ENCODE measurements at places on chromosomes 7 and 10.

GRCh38 chr10:19483421-19483820 is 332.8 kb upstream of the PLXDC2 start:
- no peak for DNase-seq

- DNase-seq = no peak
Observed at GRCh38 chr10:7826971-7827370, 8.7 kb downstream of the TAF3 start.

DNA sequence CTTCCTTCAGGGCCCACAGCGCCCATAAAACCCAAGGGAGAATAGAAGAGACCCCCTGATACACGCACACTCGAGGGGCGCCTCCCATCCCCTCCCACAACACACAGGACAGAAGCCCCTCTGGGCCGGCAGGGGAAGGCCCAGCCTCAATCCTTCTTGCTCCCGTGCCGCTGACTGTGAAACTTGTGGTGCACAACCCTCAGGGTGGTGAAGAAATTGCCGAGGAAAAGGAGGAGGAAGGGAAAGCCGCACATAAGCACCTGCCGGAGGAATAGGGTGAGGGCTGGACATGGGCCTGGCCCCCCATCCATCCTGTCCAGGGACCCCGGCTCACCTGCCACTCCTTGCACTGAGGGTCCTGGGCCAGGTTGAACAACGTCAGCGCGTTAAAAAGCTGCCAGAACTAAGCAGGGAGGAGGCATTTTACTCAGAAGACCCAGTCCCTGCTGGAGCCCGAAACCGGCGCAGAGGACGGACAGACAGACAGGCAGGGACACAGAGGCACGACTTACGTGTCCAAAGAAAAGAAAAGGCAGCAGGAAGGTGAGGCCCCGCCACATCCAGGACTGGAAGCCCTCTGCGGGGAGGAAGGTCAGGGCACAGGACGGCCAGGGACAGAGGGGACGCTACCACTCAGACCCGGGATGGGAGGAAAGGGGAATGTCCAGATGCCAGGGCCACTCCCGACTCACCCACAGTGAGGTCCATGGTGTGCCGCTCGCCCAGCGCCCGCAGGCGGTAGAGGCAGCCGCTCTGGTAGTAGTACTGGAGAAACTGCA is 7.2 kb downstream of the TMEM120A start:
- no peak for DNase-seq

GRCh38 chr10:78170026-78170475 is 136.4 kb downstream of the RPS24 start:
- no peak for DNase-seq

DNA sequence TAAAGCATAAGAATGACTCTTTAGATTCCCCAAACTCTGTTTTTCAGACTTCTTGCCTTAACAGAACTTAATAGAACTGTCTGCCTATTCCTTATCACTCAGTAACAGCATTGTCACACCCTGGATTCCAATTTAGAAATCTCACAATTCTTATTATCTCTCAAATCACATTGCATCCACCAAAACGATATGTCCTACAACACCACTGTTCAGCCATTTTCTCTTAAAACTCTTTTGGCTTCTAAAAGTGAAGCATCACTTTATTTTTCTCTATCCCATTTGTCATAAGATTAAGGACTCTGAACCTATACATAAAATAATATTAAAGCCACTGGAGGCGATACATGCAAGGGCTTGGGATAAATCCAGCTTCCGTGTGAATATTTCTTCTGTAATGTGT is 1.2 kb upstream of the CPED1 start:
- no peak for DNase-seq

DNA sequence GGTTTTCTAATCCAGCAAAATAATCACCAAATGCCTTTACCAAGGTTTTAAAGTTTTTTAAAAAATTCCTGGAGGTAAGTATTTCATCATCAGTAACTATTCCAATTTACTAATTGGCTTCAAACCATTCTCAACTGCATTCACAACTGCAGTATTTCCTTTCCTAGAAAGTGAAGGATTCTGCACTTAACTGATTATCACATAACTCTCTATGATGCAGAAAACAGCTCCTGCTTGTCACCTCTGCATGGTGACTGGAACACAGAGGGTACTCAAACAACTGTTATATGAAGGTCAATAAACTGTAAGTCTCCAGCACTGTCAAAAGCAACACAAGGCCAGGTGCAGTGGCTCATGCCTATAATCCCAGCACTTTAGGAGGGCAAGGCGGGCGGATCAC is 42.6 kb downstream of the SRPK2 start:
- no peak for DNase-seq

GRCh38 chr7:18565337-18565736 is 69.8 kb downstream of the HDAC9 start:
- DNase-seq = no peak

- DNase-seq = no peak
Observed at GRCh38 chr10:14611968-14612693, 162.6 kb downstream of the FAM107B start.

DNA sequence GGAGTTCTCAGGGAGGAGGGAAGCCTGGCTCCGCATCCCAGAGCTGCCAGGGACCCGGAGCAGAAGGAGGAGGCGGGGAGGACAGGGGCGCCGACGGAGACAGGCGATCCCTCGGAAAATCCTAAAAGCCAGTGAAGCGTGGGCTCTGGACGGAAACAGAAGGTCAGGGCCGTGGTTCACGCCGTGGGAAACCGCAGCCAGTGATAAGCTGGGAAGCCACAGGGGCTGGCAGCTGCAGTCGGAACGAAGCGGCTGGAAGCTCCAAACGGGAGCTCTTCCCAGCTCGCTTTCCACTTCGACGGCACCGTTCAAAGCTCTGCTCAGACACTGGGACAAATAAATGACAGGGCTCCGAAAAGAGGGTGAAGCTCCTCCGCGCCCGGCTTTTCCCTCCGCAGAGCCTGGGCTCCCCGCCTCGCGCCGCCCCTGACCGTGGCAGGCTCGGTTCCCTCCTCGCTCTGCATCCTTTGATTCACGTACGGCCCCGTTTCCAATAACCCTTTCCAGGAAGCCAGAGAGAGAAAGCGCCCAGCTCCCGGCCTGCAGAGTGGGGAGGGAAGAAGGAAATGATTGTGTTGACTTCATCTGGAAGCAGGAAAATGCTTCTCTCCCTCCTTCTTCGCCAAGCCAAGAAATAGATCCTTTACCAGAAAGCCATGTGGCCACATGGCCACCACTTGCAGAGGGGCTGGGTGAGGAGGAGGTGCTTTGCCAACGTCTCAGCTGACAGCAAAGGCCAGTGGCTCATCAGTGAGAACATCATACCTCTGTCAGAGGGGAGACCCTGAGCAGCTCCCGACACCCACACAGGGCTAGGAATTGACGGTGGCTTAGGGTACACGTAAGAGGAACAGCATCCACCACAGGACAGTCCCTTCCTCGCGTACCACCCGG is 57.4 kb downstream of the ADRB1 start:
- no peak for DNase-seq

GRCh38 chr10:43809211-43809930 is 160.7 kb upstream of the ZNF32 start:
- DNase-seq = no peak

- no peak for DNase-seq
Observed at GRCh38 chr7:5436003-5436678, 12.5 kb upstream of the TNRC18 start.

DNA sequence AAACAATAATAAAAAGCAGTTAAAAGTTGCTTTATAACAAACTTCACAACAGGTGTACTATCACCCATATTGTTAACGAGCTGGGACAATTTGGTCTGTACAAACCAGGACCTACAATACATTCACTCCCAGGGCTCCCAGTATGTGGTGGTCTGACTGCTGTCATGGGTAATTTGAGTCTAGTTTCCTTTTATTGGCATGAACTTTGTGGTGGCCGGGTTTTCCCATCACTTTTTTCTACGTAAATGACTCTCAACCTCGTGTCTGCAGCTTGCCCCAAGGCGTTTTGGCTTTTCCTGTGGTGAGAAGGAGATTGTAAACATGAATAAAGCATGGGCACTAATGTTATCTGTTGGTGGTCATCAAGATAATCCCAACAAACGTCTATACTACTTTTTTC is 118.7 kb upstream of the CDK6 start:
- DNase-seq = no peak

- no peak for DNase-seq
Observed at GRCh38 chr10:1561731-1562337, 175.5 kb downstream of the ADARB2 start.

DNA sequence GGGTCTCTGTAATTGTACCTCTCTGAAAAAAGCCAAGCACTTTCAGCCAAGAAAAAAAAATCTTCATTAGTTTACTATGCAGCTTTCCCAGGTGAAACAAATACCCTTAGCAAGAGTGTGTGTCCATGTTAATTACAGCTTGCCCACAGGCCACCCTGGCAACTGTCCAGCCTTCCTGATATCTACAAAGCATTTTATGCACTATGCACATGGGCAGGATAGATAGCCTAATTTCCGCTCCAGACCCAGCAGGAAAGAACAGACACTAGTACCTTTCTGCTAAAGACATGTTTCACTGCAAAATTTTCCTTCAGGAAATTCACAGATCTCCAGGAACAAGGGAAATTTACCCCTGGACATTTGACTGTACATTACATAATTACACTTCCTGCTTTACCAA is 24.4 kb downstream of the CACNA2D1 start:
- DNase-seq = no peak

DNA sequence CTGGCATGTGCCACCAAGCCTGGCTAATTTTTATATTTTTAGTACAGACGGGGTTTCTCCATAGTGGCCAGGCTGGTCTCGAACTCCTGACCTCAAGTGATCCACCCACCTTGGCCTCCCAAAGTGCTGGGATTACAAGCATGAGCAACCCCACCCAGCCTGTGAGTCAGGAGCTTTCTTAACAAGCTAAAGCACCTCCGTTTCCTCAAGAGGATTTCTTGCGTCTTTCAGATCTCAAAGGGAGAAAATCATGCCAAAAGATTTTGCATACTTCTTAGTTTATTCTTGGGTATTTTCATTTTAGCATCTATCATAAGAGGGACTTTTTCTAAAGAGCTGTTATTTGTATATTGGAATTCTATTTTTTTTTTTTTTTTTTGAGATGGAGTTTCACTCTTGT is 47.9 kb upstream of the FOXK1 start:
- DNase-seq = no peak

- DNase-seq = no peak
Observed at GRCh38 chr10:78913219-78914059, 155.3 kb upstream of the ZMIZ1 start.

GRCh38 chr7:42104231-42104630 is 132.8 kb downstream of the GLI3 start:
- DNase-seq = no peak

DNA sequence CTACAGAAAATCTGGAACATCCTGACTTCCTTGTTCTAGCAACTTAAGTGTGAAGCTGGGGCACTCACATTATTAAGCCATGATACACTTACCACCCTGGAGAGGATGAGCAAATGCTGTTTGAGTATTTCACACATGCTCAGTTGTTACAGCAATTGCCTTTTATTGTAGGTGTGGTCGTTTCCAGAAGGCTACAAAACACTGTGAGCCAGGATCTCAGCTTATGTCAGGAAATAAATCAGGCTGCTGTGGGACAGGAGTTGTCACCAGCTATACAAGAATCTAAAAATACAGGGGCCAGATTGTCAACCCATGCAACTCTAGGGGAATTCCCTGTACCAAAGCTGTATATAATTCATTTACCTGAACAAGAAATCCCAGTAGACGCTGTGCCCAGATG is 273.3 kb upstream of the SP4 start:
- no peak for DNase-seq

GRCh38 chr10:84424731-84425167 is 96.4 kb downstream of the CCSER2 start:
- DNase-seq = no peak

DNA sequence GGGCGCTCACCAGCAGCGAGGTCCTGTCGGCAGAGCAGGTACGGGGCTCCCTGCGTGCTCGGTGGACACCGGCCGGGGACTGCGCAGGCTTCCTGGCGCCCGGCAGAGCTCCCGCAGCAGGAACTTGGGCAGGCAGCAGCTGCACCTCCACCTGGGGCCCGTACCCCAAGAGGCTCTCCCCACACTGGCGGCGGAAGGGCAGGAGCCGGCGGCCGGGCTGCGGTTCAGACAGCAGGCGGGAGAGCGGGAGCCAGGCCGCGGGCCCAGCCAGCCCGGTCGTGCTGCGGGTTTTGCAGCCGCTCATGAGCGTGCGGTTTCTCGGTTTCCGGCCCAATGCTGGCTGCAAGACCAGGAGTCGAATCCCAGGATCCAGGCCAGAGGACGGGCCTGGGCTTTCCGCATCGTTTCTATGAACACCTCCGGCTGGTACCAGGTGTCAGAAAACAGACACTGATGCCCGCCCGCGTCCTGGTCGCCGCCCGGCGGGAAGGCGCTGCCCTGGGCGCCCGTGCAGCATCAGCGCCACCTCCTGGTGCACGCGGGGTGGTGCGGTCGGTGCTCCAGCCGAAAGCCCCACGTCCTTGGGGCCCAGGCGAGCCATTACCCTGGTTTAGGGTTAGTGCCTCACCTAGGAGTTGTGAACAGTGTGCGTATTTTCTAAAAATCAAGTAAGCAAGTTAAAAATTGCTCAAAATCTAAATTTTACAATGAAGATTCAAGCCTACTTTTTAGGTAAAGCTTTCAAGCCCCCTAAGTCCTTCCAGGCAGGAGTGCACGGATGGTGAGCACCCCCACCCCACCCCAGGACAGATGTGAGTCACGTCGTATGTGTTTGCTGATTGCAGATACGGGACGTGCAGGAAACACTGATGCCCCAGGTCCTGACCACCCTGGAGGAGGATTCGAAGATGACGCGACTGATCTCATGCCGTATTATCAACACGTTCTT is 47.4 kb upstream of the PRKAR1B start:
- no peak for DNase-seq

DNA sequence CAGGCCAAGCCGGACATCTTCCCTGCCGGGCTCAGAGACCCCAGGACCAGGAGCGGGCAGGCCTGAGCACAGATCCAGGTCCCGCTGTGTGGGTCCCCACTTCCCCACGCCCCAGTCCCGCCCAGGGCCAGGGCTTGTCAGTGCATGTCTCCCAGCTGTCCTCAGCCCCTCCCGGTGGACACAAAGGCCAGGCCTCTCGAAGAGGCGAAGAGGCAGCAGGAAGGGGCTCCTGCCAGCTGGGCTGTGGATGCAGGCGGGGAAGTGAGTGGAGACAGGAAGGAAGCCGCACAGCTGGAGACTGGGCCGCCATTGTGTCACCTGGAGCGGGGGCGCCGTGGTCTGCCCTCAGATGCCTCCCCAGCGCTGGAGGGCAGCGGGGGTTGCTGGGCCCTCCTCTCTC is 4.8 kb downstream of the GRIFIN start:
- DNase-seq = no peak

DNA sequence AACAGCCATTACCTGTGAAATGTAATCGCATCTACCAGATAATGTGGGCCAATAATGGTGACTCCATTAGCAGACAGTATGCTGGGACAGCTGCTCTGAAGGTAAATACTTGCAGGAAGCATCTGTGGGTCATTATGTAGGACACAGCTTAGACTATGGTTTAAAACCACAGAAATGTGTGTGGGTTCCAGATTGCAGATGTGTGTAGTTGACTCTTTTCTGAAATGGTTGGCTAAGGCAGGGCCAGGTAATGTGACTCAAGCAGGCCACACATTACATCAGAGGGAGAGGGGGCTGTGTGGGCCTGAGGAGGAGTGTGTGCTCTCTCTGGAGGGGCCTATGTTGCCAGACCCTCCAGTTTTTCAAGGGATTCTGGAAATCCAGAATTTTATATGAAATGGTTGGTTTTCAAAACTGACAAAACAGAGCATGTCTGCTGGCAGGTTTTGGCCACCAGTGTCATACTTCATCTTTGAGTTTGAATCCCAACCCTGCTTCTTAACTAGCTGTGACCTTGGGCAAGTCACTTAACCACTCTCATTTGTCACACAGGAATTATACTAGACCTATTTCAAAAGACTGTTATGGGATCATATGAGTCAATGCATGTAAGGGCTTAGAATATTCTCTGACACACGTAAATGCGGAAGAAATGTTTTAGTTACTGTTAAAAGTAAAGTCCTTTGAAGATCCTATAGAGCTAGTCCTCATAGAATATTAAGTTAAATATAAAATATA is 64.5 kb downstream of the MCMBP start:
- DNase-seq = no peak
